ENCODE measurements at places on chromosomes 1 and 21. TPM values are rescaled to one million over a fixed set of nuclear protein-coding genes. Genes with fewer than 3 reads are reported as not detected.

The CLCA1 gene
- total RNA-seq, result not detected

The IL23R gene
- total RNA-seq, result 1.0 TPM

The NBPF4 gene
- total RNA-seq, result not detected

The TNFAIP8L2 gene
- total RNA-seq, result 16.1 TPM

The VANGL1 gene
- 2.7 TPM for total RNA-seq

The SLC6A17 gene
- 0.05 TPM for total RNA-seq

The CRYBG2 gene
- total RNA-seq, result 6.4 TPM

The PTPRU gene
- total RNA-seq, result 0.74 TPM

The AKR1A1 gene
- 184 TPM for total RNA-seq

DNA sequence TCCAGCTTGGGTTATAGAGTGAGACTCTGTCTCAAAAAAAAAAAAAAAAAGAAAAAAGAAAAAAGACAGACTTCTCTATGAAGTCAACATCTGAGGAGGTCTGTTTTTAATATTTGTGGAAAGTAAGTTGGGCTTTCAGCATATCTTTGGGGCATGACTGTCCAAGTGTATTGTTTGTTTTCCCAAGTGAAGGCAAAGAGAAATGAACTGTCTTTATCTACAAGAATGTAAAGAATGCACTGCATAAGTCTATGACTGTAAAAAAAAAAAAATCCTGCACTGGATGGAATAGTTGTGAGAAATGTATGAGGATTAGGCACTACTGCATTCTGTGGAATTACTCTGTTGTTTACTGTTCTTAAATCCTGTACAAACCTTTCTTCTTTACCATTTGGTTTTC is 45.6 kb upstream of the TMEM61 start:
- DNase-seq, result no peak

DNA sequence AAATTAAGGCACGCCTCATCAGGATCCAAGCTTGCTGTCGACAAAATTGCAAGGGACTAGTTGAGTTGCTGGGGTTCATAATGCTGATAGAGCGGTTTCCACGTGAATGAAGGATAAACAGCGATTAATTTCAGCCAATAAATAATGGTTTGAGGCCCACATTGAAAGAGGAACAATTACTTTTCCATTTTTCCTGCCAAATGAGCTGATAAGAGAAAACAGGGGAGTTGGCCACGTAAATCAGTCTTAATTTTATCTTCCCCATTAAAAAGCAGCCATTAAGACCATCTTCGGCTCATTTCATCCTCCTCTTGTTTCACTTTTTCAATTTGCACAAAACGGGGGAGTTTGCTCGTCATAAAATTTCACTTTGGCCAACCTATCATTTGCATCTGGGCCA is 235.5 kb upstream of the RRP15 start:
- no peak for DNase-seq

GRCh38 chr1:47207803-47208373 is 18.1 kb upstream of the PDZK1IP1 start:
- DNase-seq, result no peak

DNA sequence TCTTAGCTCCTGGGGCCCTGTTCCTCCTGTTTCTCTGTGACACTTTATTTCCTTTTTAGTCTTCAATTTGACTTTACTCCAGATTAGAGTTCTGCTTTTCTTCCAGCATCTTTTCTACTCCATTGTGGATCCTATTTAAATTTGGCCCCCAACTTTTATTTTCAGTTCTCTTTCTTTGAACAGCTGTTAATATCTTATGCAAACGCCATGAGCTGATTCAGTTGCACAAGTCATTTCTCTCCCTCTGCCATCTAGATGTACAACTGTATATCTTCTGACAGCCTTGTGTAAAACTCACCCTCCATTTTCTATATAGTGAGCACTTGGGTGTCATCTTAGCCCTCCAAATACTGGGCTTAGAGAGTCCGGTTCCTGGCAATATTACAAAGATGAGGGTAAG is 42.2 kb downstream of the SPATA17 start:
- DNase-seq, result no peak

DNA sequence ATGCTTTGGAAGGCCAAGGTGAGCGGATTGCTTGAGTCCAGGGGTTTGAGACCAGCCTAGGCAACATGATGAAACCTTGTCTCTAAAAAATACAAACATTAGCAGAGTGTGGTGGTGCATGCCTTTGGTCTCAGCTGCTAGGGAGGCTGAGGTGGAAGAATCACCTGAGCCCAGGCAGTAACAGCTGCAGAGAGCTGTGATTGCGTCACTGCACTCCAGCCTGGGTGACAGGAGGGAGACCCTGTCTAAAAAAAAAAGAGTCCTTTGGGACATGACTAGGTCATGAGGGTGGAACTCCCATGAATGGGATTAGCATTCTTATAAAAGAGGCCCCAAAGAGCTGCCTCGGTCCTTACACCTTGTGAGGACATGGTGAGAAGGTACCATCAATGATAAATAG is 436.0 kb upstream of the NR5A2 start:
- no peak for DNase-seq

DNA sequence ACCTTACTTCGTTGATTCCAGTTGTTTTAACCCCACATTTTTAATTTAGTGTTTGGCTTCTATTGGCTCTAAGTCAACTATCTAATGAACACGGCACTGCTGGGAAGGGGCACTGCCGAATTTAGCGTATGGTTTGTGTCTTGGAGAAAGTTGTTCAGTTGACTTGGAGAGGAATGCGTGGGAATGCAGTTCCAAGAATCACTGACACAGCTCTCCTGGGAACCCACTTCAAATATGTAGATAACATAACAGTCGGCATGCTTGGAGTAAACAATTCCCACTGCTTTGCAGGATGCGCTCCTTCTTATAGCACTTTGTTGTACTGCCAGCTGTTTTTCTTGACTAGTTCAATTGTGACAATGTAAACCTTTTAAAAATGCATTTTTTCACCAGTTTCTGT is 104.3 kb downstream of the RYR2 start:
- no peak for DNase-seq

- DNase-seq, result no peak
These were observed 12.7 kb downstream of the CFAP298 start for GRCh38 chr21:32599526-32599925.

DNA sequence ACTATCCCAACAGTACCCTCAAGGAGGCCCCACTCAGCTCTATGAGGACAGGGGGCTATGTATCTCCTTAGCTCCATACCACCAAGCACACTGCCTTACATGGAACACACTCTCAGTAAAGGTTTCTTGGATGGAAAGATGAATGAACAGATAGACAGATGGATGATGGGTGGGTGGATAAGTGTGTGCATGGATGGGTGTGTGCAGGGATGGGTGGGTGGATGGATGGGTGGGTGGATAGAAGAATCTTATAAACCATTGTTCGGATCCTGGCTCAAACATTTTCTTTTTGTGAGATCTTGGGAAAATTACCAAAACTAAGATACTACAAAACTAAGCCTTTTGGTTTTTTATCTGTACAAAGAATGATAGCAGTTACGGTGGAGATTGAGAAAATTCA is 111.0 kb upstream of the NFIA start:
- DNase-seq, result no peak

GRCh38 chr1:183873642-183874041 is 68.7 kb downstream of the RGL1 start:
- no peak for DNase-seq

GRCh38 chr1:8019229-8019620 is 6.9 kb downstream of the ERRFI1 start:
- no peak for DNase-seq

DNA sequence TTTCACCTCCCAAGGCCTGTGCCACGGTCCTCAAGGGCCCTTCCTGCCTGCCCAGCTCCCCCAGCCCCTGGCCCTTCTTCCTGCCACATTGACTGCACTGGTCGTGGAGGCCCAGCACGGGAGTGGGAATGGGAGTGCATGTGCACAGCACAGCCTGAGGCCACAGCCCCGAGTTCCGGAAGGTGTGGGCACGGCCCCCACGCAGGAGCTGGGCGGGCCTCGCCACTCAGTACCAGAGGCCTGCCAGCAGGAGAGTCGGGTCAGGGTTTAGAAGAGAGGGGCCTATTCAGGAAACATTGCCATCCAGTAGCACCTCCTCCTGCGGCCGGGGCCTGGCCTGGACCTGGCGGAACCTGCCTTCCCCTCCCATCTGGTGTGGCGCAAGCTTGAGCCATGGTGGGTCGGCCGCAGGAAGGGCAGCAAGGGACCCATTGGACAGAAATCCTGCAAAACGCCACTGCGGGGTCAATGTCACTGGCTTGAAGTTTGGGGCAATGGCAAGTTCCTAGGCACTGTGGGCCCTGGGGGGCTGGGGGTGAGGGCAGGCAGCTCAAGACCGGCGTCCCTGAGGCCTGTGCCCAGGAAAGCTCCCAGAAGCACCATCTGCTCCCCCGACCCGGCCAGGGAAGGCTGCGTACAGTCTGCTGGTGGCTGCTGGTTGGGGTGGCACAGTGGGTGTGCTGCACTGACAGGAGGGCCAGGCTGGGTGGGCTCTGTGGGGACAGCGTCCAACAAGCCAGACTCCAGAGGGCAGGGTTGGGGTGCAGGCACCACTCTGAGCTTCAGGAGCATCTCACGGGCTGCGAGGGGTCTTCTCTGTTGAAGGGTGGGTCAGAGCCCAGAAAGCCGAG is 1.8 kb upstream of the TMEM52 start:
- no peak for DNase-seq

DNA sequence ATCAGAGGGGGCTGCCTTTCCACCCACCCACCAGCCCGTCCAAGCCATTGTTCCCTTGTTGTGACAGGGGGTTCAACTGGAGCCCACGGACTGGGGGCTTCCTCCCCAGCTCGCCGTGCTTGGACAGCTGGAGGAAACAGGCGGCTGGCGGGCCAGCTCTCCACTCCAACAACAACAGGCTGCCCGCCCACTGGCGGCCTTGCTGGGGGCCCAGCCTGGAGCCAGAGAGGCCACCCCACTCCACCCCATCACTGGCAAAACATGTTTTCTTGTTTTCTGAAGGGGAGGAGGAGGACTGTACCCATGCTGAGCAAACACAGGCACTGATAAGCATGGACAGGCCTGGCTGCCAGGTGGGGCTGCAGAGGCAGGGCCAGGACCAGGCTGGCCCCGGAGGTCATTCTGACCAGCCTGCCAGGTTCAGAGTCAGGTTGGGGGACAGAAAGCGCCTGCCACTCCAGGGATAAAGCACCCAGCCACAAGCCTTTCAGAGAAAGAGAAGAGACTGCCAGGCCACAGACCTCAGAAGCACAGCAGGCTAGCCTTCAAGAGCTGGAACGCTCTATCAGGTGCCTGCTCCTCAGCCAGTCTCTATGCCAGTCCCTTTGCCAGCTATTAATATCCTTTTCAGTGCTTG is 32.8 kb downstream of the GJA4 start:
- no peak for DNase-seq

GRCh38 chr1:175742790-175743459 is 470 bp downstream of the TNR start:
- no peak for DNase-seq

DNA sequence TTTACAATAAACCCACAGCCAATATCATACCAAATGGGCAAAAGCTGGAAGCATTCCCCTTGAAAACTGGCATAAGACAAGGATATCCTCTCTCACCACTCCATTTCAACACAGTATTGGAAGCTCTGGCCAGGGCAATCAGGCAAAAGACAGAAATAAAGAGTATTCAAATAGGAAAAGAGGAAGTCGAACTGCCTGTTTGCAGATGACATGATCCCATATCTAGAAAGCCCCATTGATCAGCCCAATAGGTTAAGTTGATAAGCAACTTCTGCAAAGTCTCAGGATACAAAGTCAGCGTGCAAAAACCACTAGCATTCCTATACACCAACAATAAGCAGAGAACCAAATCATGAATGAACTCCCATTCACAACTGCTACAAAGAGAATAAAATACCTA is 235.5 kb downstream of the DPYD start:
- DNase-seq, result no peak

GRCh38 chr1:217943361-217943760 is 312.2 kb downstream of the SPATA17 start:
- DNase-seq, result no peak

DNA sequence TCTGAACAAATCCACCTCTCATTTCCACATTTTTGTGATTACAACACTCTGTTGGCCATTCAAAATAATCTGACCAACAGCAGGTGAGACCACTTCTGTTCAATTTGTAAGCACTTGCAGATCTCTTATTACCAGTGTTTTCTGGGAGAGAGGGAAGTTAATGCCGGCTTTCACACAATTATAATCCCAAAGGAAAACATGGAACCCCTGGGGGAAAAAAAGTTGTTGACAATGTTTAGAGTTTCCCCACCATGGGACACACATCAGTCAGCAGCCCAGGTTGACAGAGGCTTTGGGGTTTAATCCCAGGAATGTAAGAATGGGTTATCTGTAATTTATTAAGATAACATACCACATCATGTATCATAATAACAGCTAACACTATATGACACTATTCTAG is 68.4 kb upstream of the TNFSF4 start:
- DNase-seq, result no peak

DNA sequence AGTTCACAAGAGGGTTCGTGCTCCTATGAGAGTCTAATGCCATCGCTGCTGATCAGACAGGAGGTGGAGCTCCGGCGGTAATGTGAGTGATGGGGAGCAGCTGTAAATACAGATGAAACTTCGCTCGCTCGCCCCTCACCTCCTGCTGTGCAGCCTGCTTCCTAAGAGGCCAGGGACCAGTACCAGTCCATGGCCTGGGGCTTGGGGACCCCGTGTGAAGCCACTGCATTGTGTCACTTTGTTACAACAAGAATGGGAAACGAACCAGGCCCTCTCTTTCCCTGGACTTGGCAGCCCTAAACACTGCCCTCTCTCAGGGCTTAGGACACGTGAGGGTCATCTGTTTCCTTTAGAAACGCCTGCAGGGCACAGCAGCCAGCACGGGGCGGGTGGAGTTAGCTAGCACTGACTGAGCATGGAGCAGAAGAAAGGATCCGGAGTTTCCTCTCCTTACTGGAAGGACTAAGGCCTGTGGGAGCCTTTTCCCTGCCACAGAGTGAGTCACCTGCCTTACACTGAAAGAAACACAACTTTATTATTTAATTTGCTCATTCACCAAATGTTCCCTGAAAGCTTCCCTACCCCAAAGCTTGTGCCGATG is 185.2 kb upstream of the TMEM51 start:
- DNase-seq, result no peak

DNA sequence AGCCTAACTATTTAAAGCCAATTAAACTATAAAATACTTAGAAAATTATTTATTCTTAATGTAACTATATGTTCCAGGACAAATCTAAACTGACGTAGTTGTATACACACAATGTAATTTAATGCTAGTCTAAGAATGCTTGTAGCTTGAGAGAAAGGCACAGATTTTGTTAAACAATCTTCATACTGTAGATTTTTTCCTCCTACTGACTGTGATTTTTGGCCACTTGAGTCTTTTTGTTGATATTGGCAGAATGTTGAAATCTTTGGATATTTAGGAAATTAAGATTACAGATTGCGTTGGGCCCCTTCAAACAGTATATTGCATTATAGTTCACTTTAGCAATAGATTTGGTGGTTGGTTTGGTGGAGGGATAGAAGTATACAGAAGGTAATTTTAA is 40.5 kb downstream of the ATF3 start:
- DNase-seq, result no peak

DNA sequence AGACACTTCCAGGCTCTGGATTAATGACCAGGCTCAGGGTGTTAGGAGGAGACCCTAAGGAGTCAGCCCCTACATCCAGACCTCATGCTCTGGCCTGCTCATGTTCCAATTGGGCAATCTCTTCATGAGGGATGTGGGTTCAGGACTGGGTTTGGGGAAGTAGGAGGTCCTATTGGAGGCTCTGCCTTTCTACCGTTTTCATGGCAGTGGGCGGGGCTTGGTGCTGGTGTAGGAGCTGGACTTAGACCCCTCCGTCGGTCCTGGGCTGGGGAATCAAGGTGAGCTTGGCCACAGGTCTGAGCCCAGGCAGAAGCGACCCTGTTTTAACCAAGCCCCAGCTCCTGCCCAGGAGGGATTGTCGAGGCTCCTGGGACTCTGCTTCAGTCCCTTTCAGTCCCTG is 123.4 kb downstream of the PRDM16 start:
- no peak for DNase-seq

- DNase-seq, result no peak
These were observed 15.2 kb downstream of the DOP1B start for GRCh38 chr21:36171741-36172331.
